CD4-positive, alpha-beta T cell treated with Interleukin-17A for 1 hour (primary cell): ENCODE measurements at places on chromosomes 1 and 21.

- DNase-seq, result peak; percentile 46
These were observed 3.8 kb downstream of the LMNA start for GRCh38 chr1:156118177-156118868.

GRCh38 chr1:24091971-24092482, 19.9 kb downstream of the MYOM3 start:
- no peak for DNase-seq

DNA sequence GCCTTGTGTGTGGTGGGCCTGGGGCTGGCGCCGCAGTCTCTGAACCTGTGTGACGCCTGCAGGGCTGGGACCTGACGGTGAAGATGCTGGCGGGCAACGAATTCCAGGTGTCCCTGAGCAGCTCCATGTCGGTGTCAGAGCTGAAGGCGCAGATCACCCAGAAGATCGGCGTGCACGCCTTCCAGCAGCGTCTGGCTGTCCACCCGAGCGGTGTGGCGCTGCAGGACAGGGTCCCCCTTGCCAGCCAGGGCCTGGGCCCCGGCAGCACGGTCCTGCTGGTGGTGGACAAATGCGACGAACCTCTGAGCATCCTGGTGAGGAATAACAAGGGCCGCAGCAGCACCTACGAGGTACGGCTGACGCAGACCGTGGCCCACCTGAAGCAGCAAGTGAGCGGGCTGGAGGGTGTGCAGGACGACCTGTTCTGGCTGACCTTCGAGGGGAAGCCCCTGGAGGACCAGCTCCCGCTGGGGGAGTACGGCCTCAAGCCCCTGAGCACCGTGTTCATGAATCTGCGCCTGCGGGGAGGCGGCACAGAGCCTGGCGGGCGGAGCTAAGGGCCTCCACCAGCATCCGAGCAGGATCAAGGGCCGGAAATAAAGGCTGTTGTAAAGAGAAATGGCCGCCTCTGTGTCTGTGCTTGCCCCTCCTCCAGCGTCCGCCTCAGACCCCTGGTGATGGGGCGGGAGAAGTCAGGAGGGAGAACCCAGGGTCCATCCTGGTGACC, 788 bp downstream of the ISG15 start:
- DNase-seq, result peak; percentile 50

GRCh38 chr1:45490121-45490625, 790 bp downstream of the TESK2 start:
- DNase-seq, result no peak

- DNase-seq, result no peak
These were observed 49.3 kb downstream of the SMYD2 start for GRCh38 chr1:214330222-214330621.

DNA sequence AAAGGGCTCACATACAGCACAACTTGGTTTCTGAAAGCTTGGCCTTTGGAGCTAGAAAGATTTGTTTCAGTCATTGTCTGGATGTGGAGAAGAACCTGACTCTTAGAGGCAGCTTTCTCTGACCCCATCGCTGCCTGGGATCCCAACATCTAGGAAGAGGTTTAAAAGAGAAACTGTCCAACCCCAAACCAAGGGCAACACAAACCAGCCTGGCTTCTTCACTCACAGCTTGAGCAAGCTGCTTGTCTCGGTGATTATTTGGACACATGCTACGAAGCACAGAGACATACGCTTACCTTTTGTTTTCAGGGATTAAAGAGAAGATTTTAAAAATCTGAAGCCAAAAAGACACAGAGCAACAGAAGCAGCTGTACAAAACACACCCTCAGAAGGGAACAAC, 109.8 kb downstream of the ETS2 start:
- DNase-seq, result no peak

DNA sequence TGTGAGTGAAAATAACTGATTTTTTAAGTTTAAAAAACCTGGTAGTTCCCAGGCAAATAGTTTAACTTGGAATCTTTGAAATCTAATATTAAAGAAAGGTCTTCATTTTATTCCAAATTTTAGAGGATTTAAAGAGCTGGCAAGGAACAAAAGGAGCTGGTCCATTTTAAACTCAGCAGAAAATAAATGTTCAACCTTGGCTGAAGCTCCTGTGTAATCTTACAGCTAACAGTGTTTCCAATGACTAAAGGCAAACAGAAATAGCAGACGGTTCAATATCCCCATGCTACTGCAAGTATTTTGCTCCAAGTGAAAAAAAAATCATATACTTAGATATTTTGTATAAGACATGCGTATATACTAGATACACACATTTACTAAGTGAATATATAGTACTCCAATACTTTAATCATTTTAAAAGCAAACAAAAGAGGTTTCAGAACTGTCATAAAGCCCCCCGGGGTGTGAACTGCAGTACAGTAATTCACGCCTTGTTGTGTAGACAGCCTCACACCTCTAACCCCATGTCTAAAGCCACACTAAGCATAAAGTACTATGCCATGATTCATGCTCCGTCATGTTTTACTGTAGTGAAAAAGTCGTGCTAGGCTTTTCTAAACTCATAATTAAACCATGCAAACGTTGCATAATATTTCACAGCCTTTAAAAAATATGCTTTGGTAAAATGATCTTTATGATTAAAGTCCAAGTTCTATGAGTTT, 132.2 kb downstream of the CLIC6 start:
- DNase-seq, result peak; percentile 23

DNA sequence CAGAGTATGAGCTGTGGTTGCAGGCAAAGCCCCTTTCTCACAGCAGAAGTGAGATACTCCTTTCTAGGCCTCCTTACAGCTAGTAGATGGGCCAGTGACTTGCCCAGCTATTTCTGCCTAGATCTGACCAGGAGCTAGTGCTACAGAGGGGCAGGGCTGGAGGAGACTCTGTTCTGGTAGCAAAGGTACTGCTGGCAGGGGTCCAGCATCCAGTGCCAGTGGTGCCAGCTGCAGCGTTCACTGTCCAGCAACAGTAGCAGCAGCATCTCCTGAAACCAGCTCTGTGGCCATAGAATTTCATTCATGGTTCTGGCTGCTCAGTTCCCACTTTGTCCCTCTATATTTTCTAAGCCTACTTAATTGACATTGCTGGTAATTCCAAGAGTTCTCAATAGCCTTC, 62.5 kb upstream of the CNN3 start:
- no peak for DNase-seq

DNA sequence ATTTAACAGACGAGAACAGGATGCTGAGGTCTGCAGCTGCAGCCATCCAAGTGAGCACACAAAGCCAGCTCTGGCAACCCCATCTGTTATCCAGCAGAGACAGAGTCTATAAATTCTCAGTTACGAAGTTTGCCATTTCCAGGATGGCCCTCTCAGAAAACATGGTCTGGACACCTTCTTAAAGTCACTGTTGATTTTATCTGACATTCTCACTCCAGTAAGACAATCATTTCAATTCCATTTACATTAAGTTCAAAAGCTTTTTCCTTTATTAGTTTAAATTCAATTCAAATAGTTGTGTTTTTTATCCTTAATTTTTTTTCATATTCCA, 125.5 kb downstream of the DMRTB1 start:
- DNase-seq, result no peak

DNA sequence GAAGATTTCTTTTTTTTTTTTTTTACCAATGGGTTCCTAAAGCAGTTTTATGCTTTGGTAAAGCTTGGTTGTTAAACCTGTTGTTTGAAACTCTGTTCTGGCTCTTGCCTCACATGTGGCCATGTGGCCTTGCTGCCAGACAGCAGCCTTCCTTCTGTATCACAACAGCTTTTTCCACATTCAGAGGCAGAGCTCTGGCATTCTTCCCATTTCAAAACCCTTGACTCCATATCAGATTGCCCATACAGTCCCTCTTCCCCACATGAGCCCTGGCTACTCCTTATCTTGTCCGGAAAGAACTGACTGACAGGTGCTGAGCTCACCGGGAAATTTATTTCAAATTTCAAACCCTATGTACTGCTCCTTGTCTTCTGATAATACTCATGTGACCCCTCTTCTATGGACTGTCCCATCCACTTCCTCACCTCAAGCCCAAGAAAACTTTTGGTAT, 38.5 kb upstream of the LAX1 start:
- no peak for DNase-seq

- no peak for DNase-seq
These were observed 6.8 kb downstream of the RGS8 start for GRCh38 chr1:182677397-182678098.

DNA sequence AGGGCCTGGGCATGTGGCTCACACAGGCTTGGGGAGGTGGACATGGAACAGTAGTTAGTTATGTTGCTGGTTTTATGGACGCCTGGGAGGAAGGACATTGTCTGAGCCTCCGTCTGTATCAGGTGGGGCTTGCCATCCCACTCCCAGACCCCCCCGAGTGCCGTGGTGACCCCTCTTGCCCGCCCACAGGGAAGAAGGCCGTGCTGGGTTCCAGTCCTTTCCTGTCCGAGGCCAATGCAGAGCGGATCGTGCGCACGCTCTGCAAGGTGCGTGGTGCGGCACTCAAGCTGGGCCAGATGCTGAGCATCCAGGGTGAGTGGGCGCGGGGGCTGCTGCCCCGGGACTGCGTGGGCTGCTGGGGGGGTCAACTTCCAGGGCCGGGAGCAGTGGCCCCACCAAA, 41.7 kb downstream of the COQ8A start:
- no peak for DNase-seq

DNA sequence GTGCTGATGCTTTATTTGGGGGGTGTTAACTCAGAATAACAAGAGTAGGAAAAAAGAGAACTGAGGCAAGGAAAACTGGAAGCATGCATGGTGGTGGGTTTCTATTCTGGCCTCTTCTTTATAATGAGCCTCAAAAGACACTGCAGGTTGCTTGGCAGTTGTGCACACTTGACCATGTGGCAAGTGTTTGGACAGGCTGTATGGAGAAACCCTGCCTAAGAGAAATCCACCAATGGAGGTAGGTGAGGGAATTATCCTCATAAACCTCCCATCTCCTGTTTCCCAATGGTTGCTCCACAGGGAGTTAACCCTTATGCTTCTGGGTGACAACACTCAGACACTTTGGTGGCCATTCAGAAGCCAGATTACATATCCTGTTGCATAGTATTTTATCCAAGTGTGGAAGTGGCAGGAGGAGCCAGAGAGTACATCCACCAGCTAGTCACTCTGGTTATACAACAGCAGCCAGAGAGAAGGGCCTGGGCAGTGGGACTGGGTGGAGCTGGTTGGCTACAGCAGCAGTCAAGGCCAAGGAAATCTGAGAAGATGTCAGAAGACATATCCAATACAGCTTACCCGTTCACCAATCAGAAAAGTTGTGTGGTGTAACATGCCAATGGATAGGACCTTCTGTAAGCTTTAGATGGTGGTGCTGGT, 16.4 kb upstream of the VASH2 start:
- DNase-seq, result no peak

DNA sequence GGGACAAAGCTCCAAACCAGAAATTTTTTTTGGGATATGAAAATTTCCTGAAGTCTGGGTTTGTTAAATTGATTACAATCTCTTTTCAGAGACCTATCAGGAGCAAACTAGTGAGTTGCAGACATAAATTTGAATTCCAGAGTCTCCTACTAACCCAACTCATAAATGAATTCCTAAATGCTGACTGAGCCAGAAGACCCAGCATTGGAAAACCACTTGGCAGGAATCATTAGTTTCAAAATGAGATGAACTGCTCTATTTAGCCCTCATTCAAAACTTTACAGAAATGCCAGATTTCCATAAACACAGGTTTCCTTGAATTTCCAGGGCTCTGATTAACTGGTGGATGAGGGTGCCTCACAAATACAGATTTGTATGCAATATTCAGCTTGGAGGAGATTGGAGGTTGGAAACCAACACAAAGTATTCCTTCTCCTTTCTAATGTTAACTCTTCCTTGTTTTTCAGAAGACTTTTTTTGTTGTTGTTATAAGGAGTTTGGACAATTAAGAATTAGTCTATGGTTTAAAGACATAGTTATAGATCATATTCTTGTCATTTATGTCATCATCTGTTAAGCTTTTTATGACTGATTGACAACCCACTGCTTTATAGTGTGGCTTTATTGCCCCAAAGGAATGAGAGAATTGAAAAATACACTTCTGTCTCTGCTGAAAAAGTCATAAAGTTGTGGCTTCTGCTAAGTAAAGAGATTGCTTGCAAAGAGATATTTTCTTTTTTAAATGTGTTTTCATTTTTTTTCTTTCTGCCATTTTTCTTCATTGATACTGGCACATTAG, 222.8 kb downstream of the HLX start:
- DNase-seq, result no peak

- DNase-seq, result no peak
These were observed 254.7 kb downstream of the NFIA start for GRCh38 chr1:61337037-61337436.

DNA sequence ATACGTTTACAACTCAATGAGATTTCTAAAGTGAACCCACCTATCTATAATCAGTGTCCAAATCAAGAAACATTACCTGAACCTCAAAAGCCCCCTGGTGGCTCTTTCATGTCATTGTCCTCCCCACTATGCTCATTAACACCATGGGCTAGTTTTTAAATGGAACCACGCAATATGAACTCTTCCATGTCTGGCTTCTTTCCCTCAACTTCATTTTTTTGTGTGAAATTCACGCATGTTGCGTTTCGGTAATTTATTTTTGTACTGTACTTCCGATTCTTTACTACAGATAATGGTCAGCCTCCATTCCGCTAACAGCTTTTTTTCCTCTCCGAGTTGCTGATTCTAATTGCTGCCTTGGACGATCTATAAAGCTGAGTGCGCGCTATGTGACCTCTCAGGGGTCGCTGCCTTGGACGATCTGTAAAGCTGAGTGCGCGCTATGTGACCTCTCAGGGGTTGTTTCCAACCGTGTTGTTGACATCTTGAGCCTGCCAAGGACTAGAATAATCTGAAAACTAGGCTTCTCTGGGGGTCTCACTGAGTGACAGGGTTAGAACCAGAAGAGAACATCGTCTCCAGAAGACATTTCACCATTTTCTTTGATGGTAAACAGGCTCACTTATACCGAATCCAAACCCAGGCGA, 1.1 kb upstream of the CACYBP start:
- DNase-seq, result peak; percentile 86

GRCh38 chr1:221625026-221625425, 116.9 kb downstream of the DUSP10 start:
- DNase-seq, result no peak

DNA sequence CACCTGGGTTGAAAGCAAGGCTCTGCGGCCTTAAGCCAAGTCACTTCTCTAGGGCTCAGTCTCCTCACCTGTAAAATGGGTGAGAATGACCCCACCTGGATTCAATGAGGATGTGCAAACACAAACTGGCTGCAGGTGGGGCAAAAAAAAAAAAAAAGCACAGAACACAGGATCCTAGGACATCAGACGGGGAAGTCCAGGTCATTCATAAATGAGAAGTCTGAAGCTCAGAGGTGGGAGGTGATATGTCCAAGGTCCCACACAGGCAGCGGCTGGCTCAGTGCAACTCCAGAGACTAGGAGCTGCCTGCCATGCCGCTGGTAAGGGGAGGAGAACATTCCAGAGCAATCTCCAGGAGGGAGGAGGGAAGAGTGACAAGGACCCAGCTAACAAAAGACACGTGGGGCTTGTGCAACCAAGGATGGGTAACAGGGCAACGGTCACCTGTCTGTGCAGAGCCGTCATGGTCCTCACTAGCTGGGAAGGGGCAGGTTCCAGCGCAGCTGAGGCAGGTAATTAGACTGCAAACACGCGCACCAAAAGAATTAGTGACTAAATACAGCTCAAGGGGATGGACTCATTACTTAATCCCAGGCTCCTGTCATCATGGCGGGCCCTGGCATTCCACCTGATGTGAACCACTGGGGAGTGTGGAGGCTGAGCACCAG, 19.5 kb downstream of the IFFO2 start:
- no peak for DNase-seq
